ENCODE measurements at places on chromosomes 1 and 21. TPM values are rescaled to one million over a fixed set of nuclear protein-coding genes. Genes with fewer than 3 reads are reported as not detected.

The FYB2 gene
- polyA plus RNA-seq = not detected

DNA sequence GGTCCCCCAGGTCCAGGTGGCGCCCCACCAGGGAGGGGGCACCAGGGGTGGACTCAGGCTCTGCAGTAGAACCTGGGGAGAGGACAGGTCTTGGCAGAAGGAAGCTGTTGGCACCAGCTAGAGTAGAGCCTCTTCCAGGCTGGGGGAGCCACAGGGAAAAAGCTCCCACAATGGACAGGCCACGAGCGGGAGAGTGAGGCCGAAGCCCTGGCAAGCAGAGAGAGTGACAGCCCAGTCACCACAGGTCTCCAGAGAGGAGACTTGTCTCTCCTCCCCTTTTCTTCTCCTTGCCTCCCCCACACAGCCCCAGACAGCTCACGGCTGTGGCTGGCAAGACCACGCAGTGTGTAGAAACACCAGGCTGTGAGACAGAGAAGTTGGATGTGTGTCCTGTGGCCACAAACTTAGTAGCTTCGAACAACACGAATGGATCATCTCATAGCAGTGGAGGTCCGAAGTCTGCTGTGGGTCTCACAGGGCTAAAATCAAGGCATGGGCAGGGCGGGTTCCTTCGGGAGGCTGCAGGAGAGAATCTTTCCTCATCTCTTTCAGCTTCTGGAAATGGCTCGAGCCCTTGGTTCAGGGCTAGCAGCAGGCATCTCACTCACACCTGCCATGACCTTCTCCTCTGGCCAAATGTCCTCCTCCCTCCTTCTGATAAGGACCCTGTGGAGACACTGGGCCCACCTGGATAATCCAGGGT, 3.3 kb downstream of the KRTAP12-4 start:
- no peaks in the 10 kb centered on the region for H3K27me3 ChIP-seq
- no peak overlapping the region for H3K4me3 ChIP-seq
- no peak overlapping the region for H3K27ac ChIP-seq
- H3K4me1 ChIP-seq = no peaks in the 10 kb centered on the region

- H3K4me1 ChIP-seq = peaks cover 2% of the 10 kb centered on the region
- no peak overlapping the region for H3K4me3 ChIP-seq
- H3K27me3 ChIP-seq = no peaks in the 10 kb centered on the region
- no peak overlapping the region for H3K27ac ChIP-seq
Observed at GRCh38 chr21:28818663-28819278, 173.9 kb downstream of the LTN1 start.

The ENAH gene
- 82.1 TPM for polyA plus RNA-seq

- DNase-seq = no peak
- no peaks in the 10 kb centered on the region for H3K36me3 ChIP-seq
- no peaks in the 10 kb centered on the region for H3K27me3 ChIP-seq
- H3K27ac ChIP-seq = no peak overlapping the region
- no peaks in the 10 kb centered on the region for H3K4me1 ChIP-seq
Observed at GRCh38 chr1:43590388-43590925, 59.5 kb upstream of the KDM4A start.
